ENCODE measurements at places on chromosomes 5 and 9.
A peak's percentile ranks its signal among the peaks of the same experiment; 100 is the strongest.

DNA sequence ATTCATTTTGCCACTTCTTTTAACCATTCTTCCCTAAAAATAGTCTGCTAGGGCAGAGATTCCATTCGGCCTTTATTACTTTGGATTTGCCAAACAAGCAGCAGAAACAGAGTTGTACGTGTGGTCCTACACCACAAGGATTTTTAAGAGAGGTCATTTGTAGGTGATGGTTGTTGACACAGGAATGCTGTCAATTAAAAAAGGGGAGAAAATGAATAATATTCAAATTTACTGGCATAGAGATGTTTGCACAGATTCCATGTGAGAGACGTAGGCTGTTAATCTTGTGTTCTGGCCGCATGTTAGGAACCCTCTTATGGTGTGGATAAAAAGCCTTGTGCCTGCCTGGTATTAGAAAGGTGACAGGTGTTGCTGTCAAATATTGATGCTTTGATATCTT is 34.9 kb downstream of the TRIO start:
- DNase-seq, result no peak

DNA sequence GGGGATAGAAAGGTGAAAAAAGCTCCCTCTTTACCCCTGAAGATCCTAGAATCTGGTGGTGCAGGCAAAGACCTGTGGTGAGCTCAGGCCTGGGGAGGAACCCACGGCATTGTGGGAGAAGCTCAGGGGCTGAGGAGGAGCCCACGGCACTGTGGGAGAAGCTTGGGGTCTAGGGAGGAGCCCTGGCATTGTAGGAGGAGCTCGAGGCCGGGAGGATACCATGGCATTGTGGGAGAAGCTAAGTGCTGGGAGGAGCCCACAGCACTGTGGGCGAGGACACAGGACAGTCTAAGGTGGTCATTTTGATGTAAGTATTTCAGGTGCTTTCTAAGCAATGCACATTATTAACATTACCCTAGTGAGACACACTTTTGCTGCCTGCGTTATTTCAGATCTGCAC is 179.7 kb downstream of the HSD17B3 start:
- no peak for DNase-seq

DNA sequence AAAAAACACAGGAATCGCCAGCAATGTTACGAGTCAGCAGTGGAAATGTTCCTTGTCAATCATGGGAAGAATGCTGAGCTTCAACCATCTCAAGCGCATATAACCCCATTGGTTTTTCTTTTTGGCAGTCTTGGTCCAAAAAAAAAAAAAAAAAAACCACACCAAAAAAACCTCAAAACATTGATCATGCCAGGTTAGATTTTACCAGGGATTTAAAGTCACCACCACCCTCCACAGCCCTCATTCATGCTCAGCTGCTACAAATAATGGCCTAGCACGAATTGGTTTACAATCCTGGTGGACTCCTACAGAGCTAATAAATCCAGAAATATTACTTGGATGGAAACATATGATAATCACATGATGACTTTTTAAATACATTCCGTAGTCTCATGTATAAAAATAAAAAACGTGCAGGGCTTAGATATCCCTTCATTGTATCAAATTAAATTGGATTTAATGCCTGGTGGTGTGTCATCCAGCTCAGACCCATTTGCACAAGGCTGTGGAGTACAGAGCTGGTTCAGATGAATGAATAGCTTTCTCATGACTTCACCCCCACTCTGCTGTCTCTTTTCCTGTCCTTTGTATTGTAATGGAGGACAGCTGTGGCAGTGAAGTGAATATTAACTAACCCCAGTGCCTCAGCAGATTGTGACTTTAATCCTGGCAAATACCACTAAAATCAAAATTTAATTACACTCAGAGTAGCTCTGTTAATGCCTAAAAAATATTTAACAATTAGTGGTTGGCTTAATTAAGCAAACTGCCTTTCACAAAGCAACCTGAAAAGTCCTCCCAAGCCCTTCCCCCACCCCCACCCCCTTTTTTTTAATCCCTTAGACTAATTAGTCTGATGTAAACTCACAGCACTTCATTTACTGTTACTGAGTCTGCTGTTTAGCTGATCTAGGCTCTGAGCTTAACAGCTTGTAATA is 626.5 kb upstream of the ZNF608 start:
- DNase-seq, result no peak

DNA sequence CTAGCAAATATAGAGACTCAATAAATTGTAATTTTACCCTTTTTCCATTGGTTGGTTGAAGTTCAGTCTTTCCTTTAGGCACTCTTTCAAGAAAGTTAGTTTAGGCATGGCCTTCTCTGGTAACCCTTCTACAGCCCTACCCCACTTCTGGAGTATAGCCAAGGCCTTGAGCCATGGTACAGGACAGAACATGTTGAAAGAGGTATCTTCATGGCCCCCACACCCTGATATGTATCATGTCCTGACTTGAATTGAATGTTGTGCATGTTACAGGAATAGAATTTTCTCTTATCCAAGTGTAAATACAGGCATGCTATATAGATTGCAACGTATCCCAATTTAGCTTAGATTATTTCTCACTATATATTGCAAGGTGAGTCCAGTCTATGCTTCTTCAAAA is 175.6 kb downstream of the CD180 start:
- no peak for DNase-seq

GRCh38 chr9:23779220-23779619 is 46.8 kb downstream of the ELAVL2 start:
- no peak for DNase-seq

- DNase-seq, result no peak
Measured at GRCh38 chr5:513216-514100, 10.8 kb downstream of the SLC9A3 start.

DNA sequence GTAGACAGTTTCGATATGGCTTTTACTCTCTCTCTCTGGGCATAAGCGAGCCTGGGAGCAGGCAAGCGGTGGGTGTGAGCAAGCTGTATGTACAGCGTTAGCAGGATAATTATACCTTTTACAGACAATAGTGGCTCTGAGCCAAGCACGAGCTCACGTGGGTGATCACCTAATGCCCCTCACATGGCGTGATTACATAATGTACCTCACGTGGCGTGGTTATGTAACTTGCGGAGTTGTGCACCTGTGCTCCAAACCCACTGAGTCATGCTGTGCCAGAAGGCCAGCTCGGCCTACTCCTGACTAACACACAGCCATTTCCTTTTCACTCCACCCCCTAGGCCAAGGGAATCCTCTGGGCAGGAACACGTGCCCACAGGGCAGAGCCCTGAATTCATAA is 797.2 kb downstream of the EFNA5 start:
- no peak for DNase-seq

GRCh38 chr9:112012026-112012902 is 115.7 kb downstream of the UGCG start:
- peak; percentile 92 for DNase-seq

DNA sequence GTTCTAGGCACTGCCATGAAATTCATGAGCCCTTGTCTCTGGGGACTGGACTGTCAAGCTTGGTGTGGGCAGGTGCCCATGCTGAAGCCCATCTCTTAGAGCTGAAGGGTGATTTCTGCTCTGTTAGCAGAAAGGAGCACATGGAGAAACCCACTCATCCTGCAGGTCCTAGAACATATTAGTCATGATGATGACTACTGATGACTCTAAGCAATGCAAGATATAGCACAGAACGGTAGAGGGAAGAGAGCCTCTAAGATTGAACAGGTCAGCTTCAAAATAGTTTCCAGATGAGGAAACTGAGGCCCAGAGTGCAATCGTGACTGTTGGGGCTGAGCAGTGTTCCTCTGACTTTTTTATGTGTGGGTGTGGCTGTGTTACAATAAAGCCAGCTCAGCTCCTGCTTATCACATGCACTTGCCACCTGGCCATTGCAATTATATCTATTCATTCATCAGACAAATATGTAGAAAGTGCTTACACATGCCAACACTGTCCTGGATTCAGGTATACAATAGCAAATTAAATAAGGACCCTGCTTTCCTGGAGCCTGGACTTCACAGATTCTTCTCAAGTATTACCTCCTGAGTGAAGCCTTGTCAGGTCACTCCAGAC is 140.2 kb upstream of the BRINP1 start:
- no peak for DNase-seq

- no peak for DNase-seq
Measured at GRCh38 chr9:23232831-23233230, 593.2 kb downstream of the ELAVL2 start.

DNA sequence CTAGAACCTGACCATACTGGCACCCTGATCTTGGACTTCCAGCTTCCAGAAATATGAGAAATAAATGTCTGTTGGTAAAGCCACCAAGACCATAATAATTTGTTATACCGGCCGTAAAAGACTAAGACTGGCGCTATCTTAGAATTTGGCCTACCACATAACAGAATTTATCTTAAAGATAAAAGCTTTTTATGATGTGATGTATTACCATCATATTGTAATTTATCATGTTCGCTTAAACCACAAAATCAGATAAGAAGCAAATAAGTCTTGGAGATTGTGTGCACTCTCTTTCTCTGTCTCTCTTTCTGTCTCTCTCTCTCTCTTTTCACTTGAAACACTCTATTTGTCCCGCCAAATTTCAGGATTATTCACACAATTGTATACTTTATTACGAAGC is 35.6 kb downstream of the FST start:
- DNase-seq, result no peak

GRCh38 chr9:6467006-6467625 is 54.1 kb downstream of the UHRF2 start:
- DNase-seq, result no peak

- DNase-seq, result no peak
Measured at GRCh38 chr5:106673941-106674340, 996.8 kb downstream of the EFNA5 start.

- no peak for DNase-seq
Measured at GRCh38 chr9:26296910-26297572, 595.6 kb downstream of the CAAP1 start.

DNA sequence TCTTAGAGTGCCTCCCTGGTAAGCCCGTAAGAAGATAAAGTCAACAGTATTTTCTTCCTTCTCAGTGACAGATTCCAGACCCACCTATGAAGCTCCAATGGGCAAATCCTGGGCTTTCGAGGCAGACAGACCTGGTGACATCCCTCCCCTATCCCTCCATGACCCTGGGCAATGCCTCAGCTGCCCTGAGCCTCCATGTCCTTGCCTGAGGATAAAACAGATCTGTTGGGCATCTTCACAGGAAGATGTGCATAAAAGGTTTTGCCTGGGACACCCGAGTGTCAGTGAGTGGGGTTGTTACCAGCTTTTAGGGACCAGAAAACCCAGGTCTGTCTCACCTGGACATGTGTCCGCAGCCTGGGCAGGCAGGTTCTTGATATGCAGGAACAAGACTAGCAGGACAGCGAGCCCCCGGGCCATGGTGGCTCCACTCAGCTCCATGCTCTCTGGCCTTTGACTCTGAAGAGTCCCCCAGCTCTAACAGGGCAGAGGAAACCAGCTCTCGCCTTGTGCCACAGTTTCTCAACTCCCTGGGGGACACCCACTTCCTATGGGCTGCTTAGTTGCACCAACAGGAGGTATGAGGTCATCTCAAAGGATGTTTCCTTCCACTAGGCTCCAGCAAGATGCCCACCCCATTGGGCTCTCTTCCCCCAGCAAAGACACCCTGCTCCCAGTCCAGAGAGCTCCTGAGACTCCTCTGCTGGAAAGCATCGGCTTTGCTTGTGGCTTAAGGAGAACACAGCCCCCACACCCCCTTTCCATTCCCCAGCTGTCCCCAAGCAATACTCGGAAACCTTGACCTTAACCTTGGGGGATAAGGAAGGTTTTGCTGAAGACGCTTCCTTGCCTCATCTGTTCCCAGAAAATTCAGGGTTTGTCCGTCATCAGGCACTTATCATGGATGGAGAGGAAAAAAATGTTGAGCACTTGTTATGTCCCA is at the start of gene FCN1:
Gene FCN1 (minus strand): TSS at position 482 of the 943 bp plus-strand sequence. CDS start 41 bp downstream, at position 441.
- no peak for DNase-seq

GRCh38 chr9:131743501-131743900 is 3.6 kb upstream of the RAPGEF1 start:
- no peak for DNase-seq

- no peak for DNase-seq
Measured at GRCh38 chr9:96015876-96016686, 140.6 kb downstream of the ERCC6L2 start.

DNA sequence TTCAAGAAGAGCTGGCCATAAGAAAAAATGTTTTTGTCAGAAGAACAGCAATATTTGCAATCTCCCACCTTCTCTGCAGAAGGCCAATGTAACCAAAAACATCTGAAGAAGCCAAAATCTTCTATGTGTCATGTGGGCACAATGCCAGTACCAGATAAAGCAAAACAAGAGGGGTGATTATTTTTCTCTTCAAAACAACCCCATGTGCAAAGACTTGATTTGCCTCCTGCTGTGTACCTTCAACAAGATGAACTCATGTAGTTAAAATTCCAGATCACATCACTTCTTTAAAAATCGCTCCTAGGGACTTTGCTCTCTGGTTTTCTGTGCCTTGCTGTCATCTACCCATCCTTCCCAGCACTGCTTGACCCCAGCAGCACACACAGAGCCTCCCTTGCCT is 134.0 kb upstream of the MAP3K1 start:
- DNase-seq, result no peak

DNA sequence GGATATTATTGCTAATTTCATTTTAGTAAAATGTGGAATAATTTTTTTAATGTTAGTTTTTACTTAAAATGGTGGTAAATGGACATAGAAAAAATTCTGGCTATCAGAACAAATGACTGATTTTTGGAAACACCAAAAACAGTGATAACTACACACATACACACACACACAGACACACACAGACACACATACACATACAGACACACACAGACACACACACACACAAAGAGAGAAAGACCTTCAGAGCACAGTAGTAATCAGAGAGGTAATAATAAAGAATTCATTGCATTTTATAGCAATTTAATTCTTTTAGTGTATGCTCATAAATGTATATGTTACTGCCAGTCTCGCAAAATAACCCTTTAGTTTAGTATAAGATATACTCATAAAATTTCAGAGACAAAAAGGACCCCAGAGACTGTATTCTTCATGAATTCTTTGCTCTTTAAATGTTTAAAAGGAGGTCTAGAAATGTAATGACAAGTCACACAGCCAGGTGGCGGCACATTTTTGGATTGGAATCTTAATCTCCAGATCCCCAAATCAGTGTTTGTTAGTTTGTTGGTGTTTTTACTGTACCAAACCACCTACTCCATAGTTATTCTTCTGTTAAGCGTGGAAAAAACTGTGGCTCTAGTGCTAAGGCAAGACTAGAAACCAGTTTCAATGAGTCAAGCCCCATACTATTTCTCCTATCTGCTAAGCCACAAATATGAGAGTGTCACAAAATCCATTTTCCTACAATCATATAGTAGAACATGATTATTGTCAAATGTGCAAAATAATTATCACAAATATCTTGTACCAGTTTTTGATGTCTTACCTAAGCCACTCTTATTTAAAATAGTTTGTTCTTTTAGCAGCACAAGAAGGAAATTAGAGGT is 109.9 kb downstream of the EDIL3 start:
- no peak for DNase-seq
